Fibroblast of skin of left biceps (primary cell): ENCODE measurements at places on chromosomes 7 and 10.

- no peak for DNase-seq
These were observed 26.2 kb downstream of the NOD1 start for GRCh38 chr7:30452280-30452930.

- no peak for DNase-seq
These were observed 110.8 kb upstream of the FGFR2 start for GRCh38 chr10:121708728-121709674.

DNA sequence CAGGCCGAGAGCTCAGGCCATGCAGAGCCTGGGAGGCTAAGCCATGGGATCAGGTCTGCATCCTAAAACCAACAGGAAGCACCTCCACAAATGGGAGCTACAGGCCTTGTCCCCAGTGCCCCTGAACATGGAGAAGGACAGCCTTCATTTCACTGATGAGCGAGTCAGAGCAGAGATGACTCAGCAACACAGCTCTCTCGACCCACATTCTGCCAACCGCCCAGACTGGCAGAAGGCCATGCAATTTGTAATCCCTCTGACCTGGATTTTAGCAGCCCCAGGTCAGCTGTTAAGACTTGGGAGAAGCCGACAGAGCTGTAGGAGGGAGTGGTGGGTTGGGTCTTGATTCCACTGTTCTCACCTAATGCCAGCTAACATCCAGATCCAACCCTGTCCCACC is 25.5 kb downstream of the VOPP1 start:
- no peak for DNase-seq

GRCh38 chr10:11089272-11089671 is 71.6 kb downstream of the CELF2 start:
- no peak for DNase-seq

DNA sequence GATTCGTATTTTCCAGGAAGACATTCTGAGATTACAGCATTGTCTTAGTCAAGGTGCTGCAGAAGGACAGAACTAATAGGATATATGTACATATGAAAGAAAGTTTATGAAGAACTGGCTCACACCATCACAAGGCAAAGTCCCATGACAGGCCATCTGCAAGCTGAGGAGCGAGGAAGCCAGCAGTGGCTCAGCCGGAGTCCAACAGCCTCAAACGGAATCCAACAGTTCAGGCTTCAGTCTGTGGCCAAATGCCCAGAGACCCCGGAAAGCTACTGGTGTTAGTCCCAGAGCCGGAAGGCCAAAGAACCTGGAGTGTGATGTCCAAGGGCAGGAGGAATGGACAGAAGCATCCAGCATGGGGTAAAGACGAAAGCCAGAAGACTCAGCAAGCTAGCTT is 4.4 kb upstream of the ZFAND2A start:
- no peak for DNase-seq

- peak; percentile 16 for DNase-seq
These were observed 89.2 kb downstream of the PAXIP1 start for GRCh38 chr7:154913638-154914307.

DNA sequence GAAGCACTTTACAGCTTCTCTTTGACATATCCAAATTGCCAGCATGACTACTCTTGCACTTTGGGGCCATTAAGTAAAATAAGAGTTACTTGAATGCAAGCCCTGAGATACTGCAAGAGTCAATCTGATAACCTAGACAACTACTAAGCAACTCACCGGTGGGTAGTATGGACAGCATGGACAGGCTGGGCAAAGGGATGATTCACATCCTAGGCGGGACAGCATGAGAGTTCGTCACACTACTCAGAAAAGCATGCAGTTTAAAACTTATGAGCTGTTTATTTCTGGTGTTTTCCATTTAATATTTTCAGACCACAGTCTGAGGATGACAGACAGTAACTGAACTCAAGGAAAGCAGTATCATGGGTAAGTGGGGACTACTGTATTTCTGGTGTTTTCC is 84.0 kb downstream of the ORC5 start:
- no peak for DNase-seq

- no peak for DNase-seq
These were observed 9.1 kb downstream of the GOT1 start for GRCh38 chr10:99421233-99421739.

DNA sequence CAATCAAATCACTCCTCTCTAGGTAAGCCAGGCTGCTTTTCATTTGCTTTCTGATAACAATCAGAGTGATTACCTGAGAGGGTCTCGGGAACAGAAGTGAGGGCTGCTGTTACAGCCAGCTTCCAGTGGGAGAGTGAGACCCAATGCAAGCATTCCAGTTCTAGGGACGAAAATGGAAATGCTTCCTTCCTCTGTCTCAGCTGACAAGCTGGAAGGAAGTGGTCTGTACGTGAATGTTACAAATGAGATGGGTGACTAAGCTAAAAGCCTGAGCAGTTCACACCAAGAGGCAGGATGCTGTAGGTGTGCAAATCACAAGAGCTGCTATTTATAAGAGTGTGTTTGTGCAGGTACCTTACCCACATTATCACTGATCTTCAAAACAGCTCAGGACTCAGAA is 772.4 kb downstream of the GRID1 start:
- no peak for DNase-seq

- DNase-seq = no peak
These were observed 162.8 kb upstream of the BMPER start for GRCh38 chr7:33742521-33742920.

DNA sequence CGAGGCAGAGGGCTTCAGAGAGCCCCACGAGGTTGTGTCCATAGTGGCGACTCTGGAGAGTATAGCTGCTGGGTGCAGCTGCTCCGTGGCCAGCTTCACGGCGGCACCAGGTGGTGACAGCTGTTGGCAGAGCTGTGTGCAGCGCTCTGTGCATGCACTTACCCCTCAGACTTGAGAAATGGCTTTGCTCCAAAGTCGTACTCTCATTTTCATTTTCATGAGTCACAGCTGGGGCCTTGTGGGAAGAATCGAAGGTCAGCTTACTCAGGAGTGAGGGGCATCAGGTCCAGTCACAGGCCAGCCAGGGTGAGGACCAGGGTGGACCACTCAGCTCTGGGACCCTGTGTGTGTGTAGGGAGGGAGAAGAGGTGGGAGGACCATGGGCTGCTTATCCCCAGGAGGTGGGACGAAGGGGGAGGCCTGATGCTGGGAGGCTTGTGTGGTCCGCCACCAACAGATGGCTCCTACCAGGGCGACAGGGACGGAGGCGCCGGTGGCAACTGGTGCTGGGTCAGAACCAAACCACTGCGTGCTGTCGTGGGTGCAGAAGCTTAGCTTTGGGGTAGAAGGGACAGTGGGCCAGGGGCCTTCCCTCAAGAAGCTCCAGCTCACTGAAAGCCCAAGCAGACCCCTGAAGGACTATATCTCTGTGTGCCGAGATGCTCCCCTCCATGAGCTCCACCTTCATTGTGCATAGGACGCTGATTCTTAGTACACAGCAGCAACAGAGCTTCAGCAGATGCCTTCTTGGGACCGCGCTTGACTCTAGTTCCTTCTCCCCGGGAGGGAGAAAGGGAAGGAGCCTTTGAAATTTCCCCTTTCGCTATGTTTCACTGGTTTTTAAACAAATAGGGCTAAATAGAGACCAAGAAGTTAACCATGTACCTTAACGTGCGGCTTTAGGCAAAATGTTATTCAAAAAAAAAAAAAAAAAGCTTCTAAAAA is 225.0 kb downstream of the CELF2 start:
- no peak for DNase-seq

GRCh38 chr7:154744861-154745258 is 258.1 kb downstream of the PAXIP1 start:
- DNase-seq = no peak

GRCh38 chr7:44172803-44173424 is 16.3 kb downstream of the GCK start:
- DNase-seq = no peak

DNA sequence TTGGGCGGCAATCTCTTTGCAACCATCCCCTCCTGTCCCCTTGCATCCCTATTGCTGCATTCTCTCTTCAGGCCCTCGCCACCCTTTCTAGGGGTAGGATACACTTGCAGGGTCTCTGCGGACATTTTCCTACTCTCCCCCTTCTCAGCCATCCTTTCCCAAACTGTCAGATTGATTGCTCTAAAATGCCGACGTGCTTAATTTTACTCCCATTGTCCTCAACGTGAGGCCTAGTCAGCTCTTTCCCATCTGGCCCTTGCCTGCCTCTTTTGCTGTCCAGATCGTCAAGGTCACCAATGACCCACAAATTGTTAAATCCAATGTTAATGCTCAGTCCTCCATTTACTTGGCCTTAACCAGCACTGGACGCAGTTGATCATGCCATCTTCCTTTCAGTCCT is 12.7 kb upstream of the LRMDA start:
- no peak for DNase-seq

- no peak for DNase-seq
These were observed 72.0 kb downstream of the GFRA1 start for GRCh38 chr10:116201011-116201410.

DNA sequence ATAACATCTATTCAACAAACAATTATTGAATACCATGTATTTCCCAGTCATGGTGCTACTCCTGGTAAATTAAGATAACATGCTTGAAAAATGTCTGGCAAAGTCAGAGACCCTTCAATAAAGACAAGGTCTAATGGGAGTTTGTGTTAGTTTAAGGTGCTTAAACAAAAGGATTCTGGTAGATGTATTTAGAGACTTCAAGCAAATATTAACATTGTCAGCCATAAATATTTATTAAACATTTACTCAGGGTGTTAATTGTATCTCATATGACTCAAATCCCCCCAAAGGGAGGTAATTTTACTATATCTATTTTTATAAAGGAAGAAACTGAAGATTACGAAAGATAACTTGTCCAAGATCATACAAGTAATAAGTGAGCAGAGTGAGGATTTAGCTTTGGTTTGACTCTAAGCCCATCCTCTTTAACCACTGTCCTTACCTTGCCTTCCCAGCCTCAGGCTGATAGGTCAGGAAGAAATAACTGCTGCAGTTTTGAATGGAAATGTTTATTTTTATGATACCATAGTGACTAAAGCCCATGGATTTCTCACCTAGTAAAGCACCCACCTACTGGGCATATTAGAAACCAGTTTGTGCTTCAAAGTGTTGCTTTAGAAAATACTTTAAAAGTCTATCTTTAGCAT is 215.4 kb downstream of the COBL start:
- DNase-seq = no peak

DNA sequence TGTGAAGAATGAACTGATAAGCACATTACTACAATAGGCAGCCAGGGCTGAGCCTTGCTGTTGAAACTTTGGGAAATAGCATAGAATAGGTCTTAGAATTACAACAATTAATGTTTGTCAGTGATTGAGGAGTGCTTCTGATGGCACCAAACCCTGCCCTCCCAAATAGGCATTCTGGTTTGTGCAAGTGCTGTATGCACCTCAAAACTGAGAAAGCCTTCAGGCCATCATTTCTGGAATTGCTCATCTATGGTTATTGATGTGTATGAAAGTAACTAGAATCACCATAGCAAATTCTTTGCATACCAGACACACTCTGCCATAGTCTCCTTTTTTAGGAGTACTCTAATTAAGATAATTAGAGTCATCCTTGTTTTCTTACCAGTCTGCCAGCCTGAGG is 585.0 kb upstream of the MBL2 start:
- DNase-seq = no peak

GRCh38 chr10:110848106-110848505 is 23.6 kb upstream of the PDCD4 start:
- no peak for DNase-seq

DNA sequence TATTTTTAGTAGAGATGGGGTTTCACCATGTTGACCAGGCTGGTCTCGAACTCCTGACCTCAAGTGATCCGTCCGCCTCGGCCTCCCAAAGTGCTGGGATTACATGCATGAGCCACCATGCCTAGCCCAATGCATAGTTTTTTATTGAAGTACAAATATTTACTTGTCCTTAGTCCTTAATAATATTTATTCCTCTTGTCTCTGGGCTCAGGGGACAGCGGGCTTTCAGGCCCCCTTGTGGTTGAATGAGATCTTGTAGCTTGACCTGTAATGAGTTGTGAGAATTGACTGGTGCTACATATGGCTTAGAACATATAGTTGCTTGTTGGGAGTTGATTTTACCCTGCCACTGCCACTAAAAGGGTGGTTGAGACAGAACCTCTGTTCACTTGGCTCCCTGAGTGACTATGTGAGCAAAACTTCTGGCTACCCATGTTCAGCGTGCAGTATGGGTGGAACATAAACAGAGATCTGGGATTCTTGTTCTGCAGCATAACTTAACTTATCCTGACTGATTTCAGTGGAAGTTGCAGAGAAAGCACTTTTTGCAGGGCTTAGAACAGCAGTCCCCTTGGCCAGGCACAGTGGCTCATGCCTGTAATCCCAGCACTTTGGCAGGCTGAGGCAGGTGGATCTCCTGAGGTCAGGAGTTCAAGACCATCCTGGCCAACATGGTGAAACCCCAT is 14.9 kb downstream of the CCL26 start:
- no peak for DNase-seq

DNA sequence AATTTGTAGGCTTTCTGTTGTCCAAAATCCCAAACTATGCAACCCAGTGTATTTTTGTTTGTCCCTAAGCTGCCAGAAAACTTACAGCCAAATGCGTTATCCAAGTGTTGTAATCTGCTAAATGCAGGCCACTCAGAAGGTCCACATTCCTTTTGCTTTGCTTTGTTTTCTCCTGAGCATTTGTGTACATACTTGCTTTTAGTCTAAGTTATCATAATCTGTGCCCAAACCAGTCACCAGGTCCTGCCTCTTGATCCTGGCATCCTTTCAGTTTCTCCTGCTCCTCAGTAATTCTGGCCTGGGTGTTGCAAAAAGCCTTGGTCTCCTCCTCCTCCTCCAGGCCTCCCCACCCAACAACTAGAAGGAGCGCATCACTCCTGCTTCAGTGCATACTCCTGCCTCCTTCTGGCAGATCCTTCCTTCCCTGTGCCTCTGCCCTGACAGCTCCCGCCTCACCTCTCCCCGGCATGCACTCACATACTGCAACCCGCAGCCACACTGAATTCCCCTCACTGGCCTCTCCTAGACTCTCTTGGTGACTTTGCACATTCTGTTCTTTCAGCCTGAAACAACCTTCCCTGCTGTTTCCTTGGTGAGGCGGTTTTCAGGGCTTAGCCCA is 2.3 kb downstream of the DENND2A start:
- DNase-seq = no peak

DNA sequence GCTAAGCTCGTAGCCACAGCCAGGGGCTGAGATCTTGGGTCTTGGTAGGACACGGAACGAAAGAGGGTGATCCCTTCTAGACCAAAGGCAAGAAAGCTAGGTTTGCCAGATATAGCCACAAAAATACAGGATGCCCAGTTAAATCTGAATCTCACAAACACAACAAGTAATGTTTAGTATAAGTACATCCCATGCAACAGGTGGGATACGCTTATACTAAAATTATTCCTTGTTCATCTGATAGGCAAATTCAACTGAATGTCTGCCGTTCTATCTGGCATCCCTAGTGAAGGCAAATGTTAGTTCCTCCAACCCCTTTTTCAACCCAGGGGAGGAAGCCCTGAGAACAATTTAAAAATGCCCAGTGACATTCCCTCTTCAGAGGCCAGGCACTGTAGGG is 131.1 kb upstream of the MGMT start:
- no peak for DNase-seq

GRCh38 chr7:106205621-106206222 is 79.1 kb downstream of the NAMPT start:
- DNase-seq = no peak

- no peak for DNase-seq
These were observed 111.9 kb downstream of the GPAM start for GRCh38 chr10:112071596-112072133.
